ENCODE measurements at places on chromosomes 5 and 9.

- DNase-seq = no peak
Measured at GRCh38 chr5:109759306-109759705, 69.6 kb downstream of the MAN2A1 start.

DNA sequence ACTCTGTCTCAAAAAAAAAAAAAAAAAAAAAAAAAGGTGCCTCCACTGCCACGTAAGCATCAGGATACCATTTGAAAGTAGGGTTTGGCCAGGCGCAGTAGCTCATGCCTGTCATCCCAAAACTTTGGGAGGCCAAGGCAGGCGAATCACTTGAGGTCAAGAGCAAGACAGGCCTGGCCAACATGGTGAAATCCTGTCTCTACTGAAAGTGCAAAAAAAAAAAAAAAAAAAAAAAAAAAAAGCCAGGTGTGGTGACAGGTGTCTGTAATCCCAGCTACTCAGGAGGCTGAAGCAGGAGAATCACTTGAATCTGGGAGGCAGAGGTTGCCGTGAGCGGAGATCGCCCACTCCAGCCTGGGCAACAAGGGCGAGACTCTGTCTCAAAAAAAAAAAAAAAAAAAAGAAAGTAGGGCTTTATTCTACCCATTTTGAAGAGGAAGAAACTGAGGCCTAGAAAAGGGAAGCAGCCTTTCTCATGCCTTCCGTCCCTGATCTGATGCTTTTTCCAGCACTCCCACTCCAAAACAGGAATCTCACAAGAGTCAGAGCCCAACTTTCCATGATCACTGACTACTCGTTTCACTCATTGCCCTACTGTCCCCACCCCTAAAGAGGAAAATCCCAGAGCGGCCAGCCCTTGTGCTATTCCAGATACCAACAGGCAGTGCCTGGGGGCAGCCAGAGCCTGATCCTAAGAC lies 16.3 kb upstream of the CCIN start:
- no peak for DNase-seq

- no peak for DNase-seq
Measured at GRCh38 chr5:52804981-52805380, 17.3 kb downstream of the ITGA1 start.

DNA sequence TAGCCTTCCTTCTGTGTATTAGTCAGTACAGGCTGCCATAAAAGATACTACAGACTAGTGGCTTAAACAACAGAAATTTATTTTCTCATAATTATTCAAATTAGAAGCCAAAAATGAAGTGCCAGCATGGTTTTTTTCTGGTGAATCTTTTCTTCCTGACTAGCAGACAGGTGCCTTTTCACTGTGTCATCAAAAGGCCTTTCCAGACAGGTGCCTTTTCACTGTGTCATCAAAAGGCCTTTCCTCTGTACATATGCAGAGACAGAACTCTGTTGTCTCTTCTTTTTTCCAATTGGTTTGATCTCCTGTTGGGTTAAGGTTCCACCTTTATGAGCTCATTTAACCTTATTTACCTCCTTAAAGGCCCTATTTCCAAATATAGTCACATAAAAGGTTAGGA lies 599.9 kb downstream of the ISL1 start:
- no peak for DNase-seq

GRCh38 chr5:36310138-36310537 lies 8.4 kb upstream of the RANBP3L start:
- no peak for DNase-seq

All from cerebellar cortex (tissue), 1 donor.